Regular cardiac myocyte (primary cell): ENCODE measurements at places on chromosomes 6 and 20. TPM values are rescaled to one million over a fixed set of nuclear protein-coding genes. Genes with fewer than 3 reads are reported as not detected.

The WFDC10B gene
- not detected in 2 replicates for total RNA-seq

The INSM1 gene
- not detected in 2 replicates for total RNA-seq

The DNPH1 gene
- total RNA-seq: 36.1 and 53.1 TPM in 2 replicates

The CST3 gene
- total RNA-seq: 143 and 271 TPM in 2 replicates

The HNF4A gene
- total RNA-seq: under 0.01 and 0.19 TPM in 2 replicates

The CLPSL2 gene
- not detected in 2 replicates for total RNA-seq

The FAM209B gene
- not detected in 2 replicates for total RNA-seq

The HMGCLL1 gene
- total RNA-seq: under 0.01 and 0.28 TPM in 2 replicates

The TRAPPC3L gene
- under 0.01 and 0.19 TPM in 2 replicates for total RNA-seq

The RFX6 gene
- total RNA-seq: not detected in 2 replicates

The MATN4 gene
- 0.19 TPM in 1 of 2 replicates, not detected in the other for total RNA-seq

The JAG1 gene
- total RNA-seq: 101 and 117 TPM in 2 replicates

The TSHZ2 gene
- total RNA-seq: 0.19 and 1.4 TPM in 2 replicates

The ULBP1 gene
- under 0.01 TPM in 2 replicates for total RNA-seq

The OPRM1 gene
- not detected in 2 replicates for total RNA-seq

The GGT7 gene
- total RNA-seq: 10.0 and 15.8 TPM in 2 replicates

The TSPYL1 gene
- 101 and 138 TPM in 2 replicates for total RNA-seq

The AURKA gene
- 9.6 and 88.8 TPM in 2 replicates for total RNA-seq

The ATXN1 gene
- 13.6 and 26.8 TPM in 2 replicates for total RNA-seq
